ENCODE measurements at places on chromosomes 5 and 9.

- peak; percentile 95 for DNase-seq
These were observed 69.1 kb downstream of the ADAMTS2 start for GRCh38 chr5:179275941-179276837.

DNA sequence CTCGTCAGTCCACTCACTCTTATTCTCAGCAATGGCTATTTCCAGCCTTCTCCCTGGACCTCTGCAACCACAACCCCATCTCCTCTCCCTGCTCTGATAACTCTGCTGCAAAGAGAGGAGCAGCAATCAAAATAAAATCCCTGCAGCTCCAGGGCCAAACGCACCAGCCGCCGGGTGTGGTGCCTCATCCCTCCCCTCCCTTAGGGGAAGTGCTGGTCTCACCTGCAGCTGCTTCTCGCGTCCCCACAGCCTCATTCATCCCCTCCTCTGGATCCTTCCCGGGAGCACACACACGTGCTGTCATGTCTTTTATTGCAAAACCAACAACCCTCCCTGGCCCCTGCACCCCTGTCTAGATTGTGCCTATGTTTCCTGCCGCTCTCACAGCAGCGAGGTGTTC, 77.8 kb downstream of the TENT4A start:
- DNase-seq: no peak

GRCh38 chr9:12847561-12847960, 72.7 kb downstream of the LURAP1L start:
- no peak for DNase-seq

GRCh38 chr5:9034649-9035048, 511.2 kb downstream of the SEMA5A start:
- peak; percentile 66 for DNase-seq

GRCh38 chr9:36158122-36158521, 11.1 kb upstream of the CCIN start:
- DNase-seq: no peak

GRCh38 chr5:1003296-1003937, 5.2 kb upstream of the NKD2 start:
- no peak for DNase-seq

DNA sequence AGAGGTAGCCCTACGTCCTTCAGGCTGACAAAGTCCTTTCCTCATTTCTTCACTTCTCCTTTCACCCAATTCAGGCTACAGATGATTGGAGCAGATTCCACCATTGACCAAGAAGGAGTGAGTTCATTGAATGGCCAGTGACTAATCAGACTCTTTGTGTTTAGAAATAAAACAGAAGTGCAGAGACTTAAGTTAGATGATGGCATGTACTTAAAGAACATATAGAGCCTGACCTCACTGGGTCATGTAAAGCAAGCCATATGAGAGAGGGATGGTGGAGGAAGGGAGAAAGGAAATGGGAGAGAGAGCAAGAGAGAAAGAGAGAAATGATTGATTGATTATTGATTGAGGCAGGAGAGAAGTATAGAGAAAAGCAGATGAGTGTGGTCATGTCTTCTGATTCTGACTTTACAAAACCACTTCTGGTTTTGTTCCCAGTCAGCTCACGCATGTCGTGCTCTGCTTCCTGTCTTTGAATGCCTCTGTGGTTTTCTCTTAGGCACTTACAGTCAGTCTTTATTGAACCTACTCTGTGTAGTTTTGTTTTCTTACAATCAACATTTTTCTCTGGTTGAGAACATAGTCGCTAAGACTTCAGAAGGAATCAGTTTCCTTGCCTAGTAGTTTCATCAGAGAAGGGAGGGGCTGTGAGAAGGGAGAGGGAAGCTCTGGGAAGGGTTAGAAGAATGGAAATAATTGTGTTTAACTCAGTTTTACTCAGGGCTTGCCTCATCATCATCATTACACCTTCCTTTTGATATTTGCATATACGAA, 149.2 kb upstream of the KLF9 start:
- DNase-seq: peak; percentile 83

DNA sequence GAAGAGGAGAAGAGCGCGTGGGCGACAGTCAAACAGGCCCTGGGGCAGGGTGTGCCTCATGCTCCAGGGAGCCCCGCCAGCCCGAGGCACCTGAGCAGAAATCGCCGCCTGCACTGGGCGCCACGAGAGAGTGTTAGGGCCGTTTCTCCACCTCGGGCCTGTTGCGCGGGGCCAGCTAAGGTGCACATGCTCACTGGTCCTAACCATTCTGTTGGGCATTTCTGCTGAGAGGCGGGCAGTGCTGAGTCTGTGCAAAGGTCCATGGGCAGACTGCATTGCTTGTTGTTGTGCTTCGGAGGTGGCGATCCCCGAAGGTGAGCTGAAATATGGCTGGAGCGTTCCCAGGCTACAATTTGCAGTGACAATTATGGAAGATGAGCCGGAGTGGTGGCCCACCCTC, 367.8 kb upstream of the SPATA31A5 start:
- no peak for DNase-seq

DNA sequence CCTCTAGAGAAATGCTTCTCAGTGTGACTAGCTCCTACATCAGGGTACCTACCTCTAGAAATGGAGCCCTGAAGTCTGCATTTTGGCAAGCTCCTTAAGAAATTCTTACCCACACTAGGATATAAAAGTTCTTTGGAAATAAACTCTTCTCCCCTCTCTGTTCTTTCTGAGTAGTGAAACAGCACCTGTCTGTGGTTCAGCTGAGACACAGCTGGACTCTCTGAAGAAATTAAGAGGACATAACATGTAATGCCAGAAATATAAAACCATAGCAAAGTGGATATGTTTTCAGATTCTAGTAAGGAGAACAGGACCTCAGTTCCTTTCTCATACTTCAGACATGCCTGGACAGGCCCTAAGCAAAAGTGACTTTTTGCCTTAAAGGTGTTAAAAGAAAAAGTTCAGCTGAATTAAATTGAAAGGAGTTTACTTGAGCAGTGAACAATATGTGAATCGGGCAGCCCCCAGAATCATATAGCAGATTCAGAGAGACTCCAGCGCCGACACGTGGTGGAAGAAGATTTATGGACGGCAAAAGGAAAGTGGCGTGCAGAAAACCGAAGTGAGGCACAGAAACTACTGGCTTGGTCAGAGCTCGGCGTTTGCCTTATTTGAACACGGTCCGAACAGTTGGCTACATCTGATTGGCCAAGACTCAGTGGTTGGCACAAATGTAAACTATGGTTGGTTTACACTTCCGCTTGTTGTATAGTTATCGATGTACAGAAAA, 64.5 kb downstream of the PRKACG start:
- peak; percentile 8 for DNase-seq

DNA sequence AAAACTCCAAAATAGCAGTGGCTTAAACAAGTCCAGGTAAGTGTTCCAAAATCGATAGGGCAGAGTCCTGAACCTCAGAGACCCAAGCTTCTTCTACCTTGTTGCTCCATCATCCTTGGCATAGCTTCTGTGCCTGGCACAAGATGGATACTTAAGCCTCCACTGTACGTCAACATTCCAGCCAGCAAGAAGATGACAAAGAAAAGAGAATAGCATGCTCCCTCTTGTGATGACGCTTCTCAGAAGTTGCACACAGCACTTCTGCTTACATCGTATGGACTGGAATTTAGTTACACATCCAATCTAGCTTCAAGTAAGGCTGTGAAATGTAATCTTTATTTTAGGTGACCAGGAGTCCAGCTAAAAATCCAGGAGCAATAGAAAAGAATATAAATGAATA, 227.4 kb downstream of the ESM1 start:
- DNase-seq: peak; percentile 87

GRCh38 chr9:12956261-12956660, 181.4 kb downstream of the LURAP1L start:
- DNase-seq: peak; percentile 22

GRCh38 chr5:66854416-66854815, 258.2 kb downstream of the MAST4 start:
- DNase-seq: no peak

- no peak for DNase-seq
These were observed 64.8 kb downstream of the ERCC6L2 start for GRCh38 chr9:95940265-95940664.

GRCh38 chr9:133430244-133430643, 8.1 kb downstream of the ADAMTS13 start:
- no peak for DNase-seq

DNA sequence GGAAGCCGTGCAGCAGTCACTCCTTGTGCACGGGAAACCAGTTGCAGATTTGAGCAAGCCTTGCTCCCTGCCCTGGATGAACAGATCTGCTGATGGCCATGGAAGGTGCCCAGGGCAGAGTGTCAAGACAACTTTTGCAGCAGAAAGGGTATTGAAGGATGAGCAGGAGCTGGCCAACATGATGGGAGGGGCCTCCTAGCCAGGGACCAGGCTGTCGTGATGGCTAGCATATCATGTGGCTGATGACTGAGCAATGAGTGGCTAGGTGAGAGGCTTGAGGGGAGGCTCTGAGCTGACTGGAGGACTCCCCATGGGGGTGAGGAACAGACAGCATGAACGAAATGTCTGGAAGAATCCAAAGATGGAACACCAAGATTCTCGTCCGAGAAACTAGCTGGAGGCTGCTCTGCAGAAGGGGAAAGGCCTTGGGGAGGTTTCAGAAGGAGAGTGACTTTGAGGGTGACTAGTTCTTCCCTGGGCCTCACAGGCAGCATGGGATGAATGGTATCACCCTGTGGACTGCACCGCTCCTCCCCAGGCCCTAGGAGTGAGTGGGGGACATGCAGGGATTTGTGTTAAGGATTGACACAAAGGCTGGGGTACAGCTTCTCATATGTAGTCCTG, 18.5 kb downstream of the PPARGC1B start:
- DNase-seq: no peak

GRCh38 chr9:32992595-32993238, 8.7 kb downstream of the APTX start:
- no peak for DNase-seq

GRCh38 chr5:16902846-16903245, 33.2 kb downstream of the MYO10 start:
- DNase-seq: no peak

- no peak for DNase-seq
These were observed 6.7 kb upstream of the TMEM141 start for GRCh38 chr9:136784249-136784996.

- DNase-seq: no peak
These were observed 17.7 kb downstream of the MARVELD2 start for GRCh38 chr5:69432412-69433206.

- peak; percentile 43 for DNase-seq
These were observed 69.7 kb downstream of the ARHGAP26 start for GRCh38 chr5:142839711-142840346.

GRCh38 chr9:114518599-114519022, 13.3 kb upstream of the WHRN start:
- DNase-seq: no peak

GRCh38 chr9:30584559-30584958, 1799.9 kb upstream of the ACO1 start:
- no peak for DNase-seq

DNA sequence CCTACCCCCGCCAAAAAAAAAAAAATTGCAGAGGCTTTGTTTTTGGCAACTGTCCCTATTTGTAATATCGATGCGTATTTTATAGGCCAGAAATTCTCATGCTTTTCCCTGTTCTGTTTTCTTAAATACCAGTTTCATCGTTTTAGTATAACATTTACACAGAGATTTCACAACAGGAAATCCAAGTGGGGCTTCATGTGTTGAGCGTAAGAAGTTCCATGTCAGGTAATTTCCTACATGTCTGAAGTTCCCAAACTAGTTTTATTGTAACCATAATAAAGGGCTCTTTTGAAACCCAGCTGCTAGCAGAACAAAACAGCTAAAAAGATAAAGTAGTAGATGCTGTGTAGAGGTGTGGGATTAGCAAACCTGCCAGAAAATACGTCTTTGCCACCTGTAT, 4.2 kb downstream of the SMC5 start:
- no peak for DNase-seq

DNA sequence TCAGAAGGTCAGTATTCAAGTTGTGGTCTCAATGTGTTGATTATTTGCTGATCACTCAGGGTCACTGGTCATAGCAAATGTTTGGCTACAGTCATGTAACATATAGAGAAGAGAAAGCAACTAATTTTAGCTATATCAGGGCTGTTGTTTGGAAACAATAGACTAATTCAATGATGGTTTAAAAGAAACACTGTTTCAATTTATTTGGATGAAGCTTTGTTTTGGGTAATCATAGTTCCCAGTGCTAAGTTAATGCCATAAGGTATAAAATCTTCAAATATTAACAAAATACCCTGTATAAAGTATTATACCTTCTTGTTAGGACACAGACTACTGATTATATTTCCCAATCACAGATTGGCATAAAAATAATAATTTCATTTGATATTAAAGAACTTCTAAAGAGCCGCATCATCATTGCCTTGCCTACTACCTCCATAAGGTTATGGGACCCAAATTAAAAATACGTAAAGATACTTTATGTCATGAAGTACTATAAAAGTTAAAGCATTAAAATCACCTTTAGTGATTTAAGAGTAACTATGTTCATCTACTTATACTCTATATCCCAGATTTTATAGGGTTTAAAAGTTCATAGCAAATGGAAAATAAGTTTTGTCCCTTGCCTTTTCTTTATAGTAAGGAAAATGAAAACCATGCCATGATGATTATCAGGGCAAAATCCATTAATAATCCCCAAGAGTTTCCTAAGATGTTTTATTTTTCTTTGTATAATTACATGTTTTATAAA, 6.0 kb downstream of the NR3C1 start:
- no peak for DNase-seq

GRCh38 chr5:102747386-102748166, 7.5 kb upstream of the PAM start:
- no peak for DNase-seq

DNA sequence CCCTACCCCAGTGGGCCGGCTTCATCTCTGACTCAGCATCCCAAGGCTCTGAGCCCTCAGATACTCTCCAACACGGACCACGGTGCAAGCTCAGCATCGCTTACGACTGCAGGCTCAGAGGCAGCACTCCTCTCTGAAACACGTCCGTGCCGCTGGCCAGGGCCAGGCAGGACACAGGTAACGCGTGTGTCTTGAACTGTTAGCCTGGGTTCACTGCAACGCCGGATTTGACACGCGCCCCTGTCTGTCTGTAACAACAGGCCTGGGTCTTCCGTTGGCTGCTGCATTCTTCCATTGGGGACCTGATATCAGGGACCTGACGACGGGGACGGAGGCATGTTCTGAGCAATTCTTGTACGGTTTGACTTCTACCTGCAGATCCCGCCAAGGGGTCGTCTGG, 6.4 kb downstream of the SLC6A3 start:
- DNase-seq: no peak

- peak; percentile 18 for DNase-seq
These were observed 270.2 kb downstream of the ELAVL2 start for GRCh38 chr9:23555851-23556250.

GRCh38 chr9:91276513-91276912, 85.2 kb downstream of the AUH start:
- no peak for DNase-seq

DNA sequence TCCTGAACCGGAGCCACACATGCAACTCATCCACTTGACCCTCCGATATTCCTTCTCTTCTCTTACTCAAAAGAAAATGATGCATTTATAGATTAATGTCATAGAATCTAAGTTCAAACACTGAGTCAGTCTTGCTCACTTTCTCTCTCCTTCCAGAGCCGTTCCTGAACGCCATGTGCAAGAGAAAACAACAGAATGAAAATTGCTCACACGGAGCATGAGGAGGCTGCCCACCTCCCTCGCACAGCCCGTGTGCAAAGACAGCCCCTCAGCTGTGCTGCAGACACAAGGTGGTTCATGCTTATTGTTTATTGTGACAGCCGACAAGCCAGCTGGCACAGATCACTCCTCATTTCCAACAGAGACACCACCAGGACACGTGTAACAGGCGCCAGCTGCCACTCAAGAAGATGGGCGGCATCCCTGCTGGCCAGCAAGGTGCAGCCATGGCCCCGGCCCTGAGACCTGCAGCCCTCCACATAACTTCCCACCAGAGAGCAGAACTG, 290.8 kb downstream of the GLIS3 start:
- DNase-seq: peak; percentile 41

- DNase-seq: no peak
These were observed 108.6 kb downstream of the TRIO start for GRCh38 chr5:14251733-14252132.

Data from fibroblast of skin of right biceps (primary cell).